Pericardium fibroblast (primary cell): ENCODE measurements at places on chromosomes 5 and 9. TPM values are rescaled to one million over a fixed set of nuclear protein-coding genes. Genes with fewer than 3 reads are reported as not detected.

The ZNF483 gene
- 1.0 and 2.0 TPM in 2 replicates for total RNA-seq

The FGF10 gene
- total RNA-seq, result 0.34 TPM in 1 of 2 replicates, not detected in the other

The SCGB3A2 gene
- total RNA-seq, result not detected in 2 replicates

The ABHD17B gene
- 9.1 and 15.6 TPM in 2 replicates for total RNA-seq

The SLC1A3 gene
- total RNA-seq, result 1.5 and 18.7 TPM in 2 replicates

The SPINK5 gene
- not detected in 2 replicates for total RNA-seq

The IFNK gene
- not detected in 2 replicates for total RNA-seq

The LVRN gene
- total RNA-seq, result 0.34 TPM in 1 of 2 replicates, not detected in the other

The HAVCR2 gene
- not detected in 2 replicates for total RNA-seq

The ANKRD20A1 gene
- total RNA-seq, result 0.17 TPM in 1 of 2 replicates, not detected in the other

The LOX gene
- total RNA-seq, result 146 and 216 TPM in 2 replicates

The CDH10 gene
- total RNA-seq, result not detected in 2 replicates

The TNC gene
- 1.2 and 12.4 TPM in 2 replicates for total RNA-seq

The EXOSC2 gene
- 18.3 and 22.3 TPM in 2 replicates for total RNA-seq

The RASEF gene
- 0.12 TPM in 1 of 2 replicates, not detected in the other for total RNA-seq

The P4HA2 gene
- total RNA-seq, result 179 and 202 TPM in 2 replicates

The RASA1 gene
- 16.6 and 26.3 TPM in 2 replicates for total RNA-seq

The NNT gene
- 29.9 and 54.8 TPM in 2 replicates for total RNA-seq

The GABBR2 gene
- 0.68 TPM in 1 of 2 replicates, not detected in the other for total RNA-seq

The PDGFRB gene
- 232 and 372 TPM in 2 replicates for total RNA-seq

The CEL gene
- total RNA-seq, result 0.26 and 0.70 TPM in 2 replicates

The OR1Q1 gene
- not detected in 2 replicates for total RNA-seq

The KCNMB1 gene
- total RNA-seq, result not detected in 2 replicates

The BTNL8 gene
- total RNA-seq, result 1.2 TPM in 1 of 2 replicates, not detected in the other

The PCDH1 gene
- 5.6 and 7.5 TPM in 2 replicates for total RNA-seq

The TTC16 gene
- total RNA-seq, result not detected in 2 replicates

The ACSL6 gene
- total RNA-seq, result not detected in 2 replicates

The ASS1 gene
- 273 and 384 TPM in 2 replicates for total RNA-seq

The AQP7 gene
- total RNA-seq, result not detected in 2 replicates

The CCDC192 gene
- total RNA-seq, result 0.93 and 2.0 TPM in 2 replicates

The BBLN gene
- total RNA-seq, result 251 and 261 TPM in 2 replicates

The PCDHGB5 gene
- 19.2 and 23.3 TPM in 2 replicates for total RNA-seq

The CCL27 gene
- 0.12 TPM in 1 of 2 replicates, not detected in the other for total RNA-seq

The RALGPS1 gene
- 0.70 and 3.7 TPM in 2 replicates for total RNA-seq

The PAEP gene
- total RNA-seq, result 0.77 and 2.7 TPM in 2 replicates

The LRRTM2 gene
- total RNA-seq, result not detected in 2 replicates

The FBP2 gene
- not detected in 2 replicates for total RNA-seq

The SLC27A6 gene
- 0.51 TPM in 1 of 2 replicates, not detected in the other for total RNA-seq

The ZNF618 gene
- 5.0 and 5.5 TPM in 2 replicates for total RNA-seq

The PCDHGB2 gene
- total RNA-seq, result 0.77 and 3.3 TPM in 2 replicates

The PTTG1 gene
- total RNA-seq, result 9.2 and 13.9 TPM in 2 replicates

The PITX1 gene
- 0.17 and 11.6 TPM in 2 replicates for total RNA-seq
